ENCODE measurements at places on chromosomes 6 and 20.

GRCh38 chr6:63858691-63859090 is 223.1 kb downstream of the PHF3 start:
- DNase-seq = no peak

DNA sequence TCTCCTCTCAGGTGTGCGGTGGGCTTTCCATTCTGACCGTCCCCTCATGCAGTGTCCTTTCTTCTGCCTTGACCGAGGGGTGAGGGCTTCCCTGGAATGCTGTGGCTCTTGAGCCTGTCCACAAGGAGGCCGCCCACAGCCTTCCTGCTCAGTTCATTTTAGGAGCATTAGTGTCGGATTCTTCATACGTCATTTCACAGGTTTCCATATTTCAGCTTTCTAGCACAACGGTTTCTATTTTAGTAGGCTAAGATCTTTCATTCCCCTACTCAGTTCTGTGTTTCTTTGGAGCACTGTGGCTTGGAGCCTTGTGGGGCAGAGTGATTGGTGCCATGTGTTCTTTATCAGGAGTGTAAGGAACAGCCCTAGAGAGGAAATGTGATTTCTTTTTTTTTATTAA is 5.5 kb downstream of the PPP1R3G start:
- DNase-seq = no peak

GRCh38 chr20:44219170-44219730 is 8.7 kb upstream of the OSER1 start:
- no peak for DNase-seq

DNA sequence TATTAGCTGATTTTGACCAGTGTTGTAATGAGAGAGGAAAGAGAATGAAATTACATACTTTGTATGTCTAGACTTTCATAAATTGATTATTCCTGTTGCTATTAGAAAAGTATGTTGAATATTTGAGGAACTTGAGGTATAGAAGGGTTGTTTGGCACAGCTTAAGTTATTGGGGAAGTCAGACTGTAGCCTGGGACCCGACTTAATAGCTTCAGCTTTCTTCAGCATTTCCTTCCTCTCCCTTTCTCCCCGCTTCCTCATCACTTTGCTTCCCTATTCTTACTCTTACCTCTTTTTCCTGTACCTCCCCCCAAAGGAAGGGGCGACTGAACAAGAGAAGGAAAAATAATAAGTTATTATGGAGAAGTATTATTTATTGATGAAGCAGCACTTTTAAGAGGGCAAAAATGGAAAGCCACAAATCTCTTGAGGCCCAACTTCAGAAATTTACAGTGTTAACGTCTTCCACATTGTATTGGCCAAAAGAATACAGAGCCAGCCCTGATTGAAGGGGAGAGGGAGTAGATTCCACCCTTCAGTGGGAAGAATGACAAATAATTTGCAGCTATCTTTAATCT is 7.4 kb downstream of the SENP6 start:
- no peak for DNase-seq

DNA sequence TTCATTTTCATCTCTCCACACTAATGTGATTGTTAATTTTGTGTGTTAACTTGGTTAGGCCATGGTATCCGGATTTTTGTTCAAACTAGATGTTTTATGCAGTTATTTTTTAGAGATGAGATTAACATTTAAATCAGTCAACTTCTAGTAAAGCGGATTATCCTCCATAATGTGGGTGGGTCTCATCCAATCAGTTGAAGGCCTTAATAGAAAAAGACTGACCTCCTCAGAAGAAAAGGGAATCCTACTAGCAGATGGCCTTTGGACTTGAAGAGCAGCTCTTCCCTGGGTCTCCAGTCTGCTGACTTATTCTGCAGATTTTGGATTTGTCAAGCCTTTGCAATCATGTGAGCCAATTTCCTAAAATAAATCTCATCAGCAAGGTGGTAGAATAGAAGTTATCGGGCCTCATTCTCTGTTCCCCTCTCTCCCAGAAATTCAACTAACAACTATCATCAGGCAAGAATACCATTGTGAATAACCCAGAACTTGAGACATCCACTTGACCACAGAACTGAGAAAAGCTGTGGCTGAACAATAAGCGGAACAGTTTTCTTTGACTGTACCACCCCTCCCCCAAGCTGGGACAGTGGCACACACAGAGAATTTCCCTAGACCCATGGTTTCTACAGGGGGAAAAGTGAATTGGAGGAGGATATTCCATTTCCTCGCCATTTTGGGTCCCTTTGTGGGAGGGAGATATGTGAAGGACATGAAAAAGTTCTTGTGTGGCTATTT is 323.0 kb downstream of the UTRN start:
- DNase-seq = no peak

GRCh38 chr6:152845421-152845820 is 94.8 kb downstream of the VIP start:
- DNase-seq = no peak

DNA sequence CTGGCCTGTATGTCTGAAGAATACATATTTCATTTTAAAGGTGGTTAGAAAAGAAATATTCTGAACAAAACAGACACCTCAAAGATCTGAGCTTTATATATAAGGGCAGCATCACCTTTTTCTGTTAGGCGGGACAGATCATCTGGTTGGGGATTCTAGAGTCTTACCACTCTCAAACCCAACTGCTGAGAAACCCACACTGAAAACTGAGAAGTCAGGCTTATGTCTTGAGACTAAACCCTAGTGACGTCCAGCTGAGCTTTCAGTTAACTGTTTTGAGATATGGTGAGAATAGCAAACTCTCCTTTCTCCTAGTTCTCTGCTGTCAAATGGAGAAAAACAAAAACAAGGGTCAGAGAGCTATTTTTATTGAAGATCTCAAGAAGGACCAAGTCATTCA is 63.7 kb upstream of the CCN6 start:
- DNase-seq = no peak

All from NCI-H1694 treated with DMSO at 0.1 percent for 48 hours (cell line).